Liver (tissue), 10 donors: ENCODE measurements at places on chromosomes 3 and 15. TPM values are rescaled to one million over a fixed set of nuclear protein-coding genes. Genes with fewer than 3 reads are reported as not detected.

Gene DUOX2
- total RNA-seq, result not detected

Gene ZMYND10
- 0.75 TPM for total RNA-seq

Gene ZNF654
- 7.2 TPM for total RNA-seq

Gene MKRN3
- not detected for total RNA-seq

Gene MKRN2OS
- total RNA-seq, result 0.17 TPM

Gene DNAH12
- 0.08 TPM for total RNA-seq

Gene KIF7
- 1.3 TPM for total RNA-seq

Gene HRH1
- 0.33 TPM for total RNA-seq

Gene RBSN
- 18.3 TPM for total RNA-seq

Gene SPSB4
- 1.9 TPM for total RNA-seq

DNA sequence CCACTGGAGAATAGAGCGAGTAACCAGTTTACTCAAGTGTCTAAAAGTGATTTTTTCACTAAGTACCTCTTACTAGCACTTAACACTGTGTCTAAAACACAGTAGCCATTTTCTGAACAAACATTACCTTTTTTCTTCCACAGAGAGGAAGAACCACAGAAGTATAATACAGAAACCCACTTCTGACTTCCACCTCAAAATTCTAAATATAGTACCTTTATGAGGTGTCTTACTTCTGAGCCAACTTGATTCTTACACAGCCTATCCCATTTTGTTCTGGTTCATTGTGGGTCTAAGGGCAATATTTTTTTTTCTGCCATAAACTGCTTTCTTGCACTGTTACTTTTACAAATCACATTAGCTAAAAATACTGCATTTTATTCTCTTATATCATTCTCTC, 821.0 kb downstream of the FHIT start:
- H3K36me3 ChIP-seq, result no peaks in the 10 kb centered on the region
- H3K27me3 ChIP-seq, result no peaks in the 10 kb centered on the region
- no peak overlapping the region for H3K4me3 ChIP-seq

DNA sequence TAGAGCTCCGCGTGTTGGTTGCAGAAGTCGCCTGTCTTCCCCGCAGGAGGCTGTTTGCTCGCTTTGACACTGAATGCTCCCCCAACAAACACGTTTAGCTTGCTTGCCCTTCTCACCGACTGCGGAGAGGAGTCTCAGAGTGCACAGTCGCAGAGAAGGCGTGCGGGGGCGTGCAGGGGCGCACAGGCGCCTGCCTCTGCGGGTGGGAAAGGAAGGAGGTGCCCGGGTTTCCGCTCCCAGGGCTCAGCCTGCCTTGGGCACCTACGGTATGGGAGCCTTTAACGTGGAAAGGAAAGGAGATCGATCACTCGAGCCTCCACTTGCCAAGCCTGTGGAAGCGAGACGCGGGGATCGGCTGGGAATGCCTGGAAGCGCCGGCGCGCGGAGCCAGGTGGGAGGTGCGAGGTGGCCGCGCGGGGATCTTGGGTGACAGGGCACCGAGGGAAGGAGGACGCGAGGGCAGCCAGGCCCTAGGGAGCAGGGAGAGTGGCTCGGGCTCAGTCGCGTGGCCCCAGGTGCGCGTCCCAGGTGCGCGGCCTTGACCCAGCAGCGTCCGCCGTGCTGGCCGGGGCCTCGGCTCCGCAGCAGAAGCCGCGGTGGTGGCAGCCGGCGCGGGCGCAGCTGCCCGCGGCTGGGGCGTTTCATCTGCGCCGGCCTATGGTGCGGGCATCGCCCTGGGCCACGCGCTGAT, at the start of gene FAN1:
Gene FAN1, plus strand, starts transcription at position 419 of the 691 bp plus-strand sequence. CDS start 749 bp downstream, outside the sequence.
- DNase-seq, result peak; percentile 83
- H3K27me3 ChIP-seq, result no peaks in the 10 kb centered on the region

GRCh38 chr15:67472957-67473356, 48.0 kb upstream of the C15orf61 start:
- H3K27me3 ChIP-seq, result no peaks in the 10 kb centered on the region
- no peak overlapping the region for H3K27ac ChIP-seq
- H3K36me3 ChIP-seq, result no peaks in the 10 kb centered on the region
- H3K4me1 ChIP-seq, result no peaks in the 10 kb centered on the region

GRCh38 chr3:15356176-15356575, 23.8 kb upstream of the SH3BP5 start:
- H3K27ac ChIP-seq, result no peak overlapping the region
- no peaks in the 10 kb centered on the region for H3K4me1 ChIP-seq

GRCh38 chr3:168624892-168625448, 529.2 kb upstream of the GOLIM4 start:
- DNase-seq, result no peak
- peaks cover 4% of the 10 kb centered on the region for H3K27me3 ChIP-seq
- H3K4me3 ChIP-seq, result no peak overlapping the region
- H3K27ac ChIP-seq, result no peak overlapping the region
- no peaks in the 10 kb centered on the region for H3K4me1 ChIP-seq
- no peaks in the 10 kb centered on the region for H3K36me3 ChIP-seq

DNA sequence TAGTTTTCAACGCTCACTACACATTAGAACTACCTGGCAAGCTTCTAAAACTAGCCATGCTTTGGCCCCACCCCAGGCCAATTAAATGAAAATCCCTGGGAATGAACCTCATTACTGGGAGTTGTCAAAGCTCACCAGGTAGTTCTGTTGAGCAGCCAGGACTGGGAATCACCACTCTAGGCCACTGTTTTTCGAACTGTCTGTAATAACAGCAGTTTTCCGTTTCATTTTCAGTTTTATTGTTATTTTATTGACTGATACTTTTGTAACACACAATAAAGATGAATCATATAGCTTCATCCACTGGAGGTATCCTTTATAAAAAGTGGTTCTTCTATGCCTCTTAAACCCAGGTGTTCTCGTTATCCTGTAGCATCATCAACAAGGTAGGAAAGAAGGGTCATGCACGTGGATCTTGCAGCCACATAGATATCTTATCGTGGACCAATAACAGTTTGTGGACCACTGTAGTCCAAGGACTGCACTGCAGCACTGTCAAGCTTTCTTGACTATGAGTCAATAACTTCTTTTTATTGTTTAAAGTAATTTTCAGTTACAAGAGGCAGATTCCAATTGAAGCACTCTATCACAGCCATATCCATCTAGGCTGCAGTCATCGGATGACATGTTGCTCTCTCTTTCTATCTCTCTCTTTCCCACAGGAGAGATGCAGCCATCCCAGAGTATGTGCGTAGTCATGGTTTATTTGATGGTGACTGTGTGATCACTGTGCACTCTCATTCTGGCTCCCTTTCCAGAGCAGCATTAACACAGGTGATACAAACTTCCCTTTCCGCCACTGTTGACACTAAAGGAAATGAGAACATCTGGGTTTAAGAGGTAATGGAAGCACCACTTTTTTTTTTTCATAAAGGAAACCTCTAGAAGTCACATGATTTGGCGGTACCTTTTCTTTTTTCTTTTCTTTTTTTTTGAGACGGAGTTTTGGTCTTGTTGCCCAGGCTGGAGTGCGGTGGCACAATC, 39.0 kb upstream of the BLM start:
- H3K4me1 ChIP-seq, result no peaks in the 10 kb centered on the region
- no peak overlapping the region for H3K4me3 ChIP-seq
- no peak for DNase-seq
- no peaks in the 10 kb centered on the region for H3K36me3 ChIP-seq
- no peak overlapping the region for H3K27ac ChIP-seq

DNA sequence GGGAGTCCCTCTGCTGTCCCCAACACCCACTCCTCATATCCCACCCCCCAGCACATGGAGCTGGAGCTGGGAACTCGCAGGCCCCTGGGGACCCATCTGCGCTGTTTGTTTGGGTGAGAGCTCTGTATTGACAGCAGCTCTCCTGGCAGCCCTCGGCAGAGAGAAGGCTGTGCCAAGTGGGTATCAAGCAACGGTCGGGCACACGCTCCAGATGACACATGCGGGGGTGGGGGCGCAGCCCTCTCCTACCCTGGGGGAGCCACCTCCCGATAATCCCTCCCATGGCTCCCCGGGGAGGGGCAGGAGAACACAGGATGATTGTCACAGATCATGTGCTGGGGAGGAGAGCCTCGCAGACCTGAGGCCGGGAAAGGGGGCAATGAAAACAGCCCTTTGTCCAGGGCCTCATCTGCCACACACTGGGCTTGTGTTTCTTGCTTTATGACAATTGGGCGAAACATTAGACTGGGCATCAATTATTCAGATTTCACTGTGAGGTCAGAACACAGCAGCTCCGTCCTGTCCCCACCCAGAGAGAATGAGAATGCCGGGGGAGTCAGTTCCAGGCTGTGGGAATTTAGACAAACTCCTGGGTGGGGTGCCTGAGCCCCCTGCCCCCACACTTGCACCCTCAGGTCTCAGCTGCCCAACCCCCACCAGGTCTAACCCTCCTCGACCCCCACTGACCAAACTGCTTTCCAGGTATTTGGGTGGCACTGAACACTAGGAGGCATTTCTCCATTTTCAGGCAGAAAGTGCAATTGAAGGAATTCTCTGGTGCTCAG, 46.4 kb upstream of the KLF13 start:
- H3K4me1 ChIP-seq, result peaks cover 22% of the 10 kb centered on the region
- H3K4me3 ChIP-seq, result no peak overlapping the region
- peak overlapping the region; percentile 73 for H3K27ac ChIP-seq
- no peaks in the 10 kb centered on the region for H3K27me3 ChIP-seq

DNA sequence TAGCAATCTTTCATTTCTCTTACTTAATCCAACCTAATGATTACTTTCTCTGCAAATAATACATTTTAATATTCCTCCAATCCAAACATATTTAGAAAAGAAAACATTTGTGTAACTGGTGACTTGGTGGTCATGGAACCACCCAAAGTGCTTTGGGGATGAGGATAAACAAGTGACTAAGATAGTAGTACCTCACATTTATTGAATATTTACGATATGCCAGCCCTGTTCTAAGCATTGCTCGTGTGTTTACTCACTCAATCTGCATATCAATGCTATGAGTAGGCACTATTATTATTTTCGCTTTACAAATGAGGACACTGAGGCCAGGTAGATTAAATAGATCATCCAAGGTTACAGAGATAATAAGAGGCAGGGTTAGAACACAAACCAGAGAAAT, 189.5 kb downstream of the SHOX2 start:
- DNase-seq, result no peak
- H3K4me3 ChIP-seq, result no peak overlapping the region
- no peak overlapping the region for H3K27ac ChIP-seq
- H3K36me3 ChIP-seq, result no peaks in the 10 kb centered on the region
- H3K4me1 ChIP-seq, result no peaks in the 10 kb centered on the region

- no peak overlapping the region for H3K4me3 ChIP-seq
- DNase-seq, result no peak
- no peaks in the 10 kb centered on the region for H3K36me3 ChIP-seq
- no peaks in the 10 kb centered on the region for H3K27me3 ChIP-seq
- no peak overlapping the region for H3K27ac ChIP-seq
Measured at GRCh38 chr15:73959801-73960200, 32.3 kb downstream of the STOML1 start.

DNA sequence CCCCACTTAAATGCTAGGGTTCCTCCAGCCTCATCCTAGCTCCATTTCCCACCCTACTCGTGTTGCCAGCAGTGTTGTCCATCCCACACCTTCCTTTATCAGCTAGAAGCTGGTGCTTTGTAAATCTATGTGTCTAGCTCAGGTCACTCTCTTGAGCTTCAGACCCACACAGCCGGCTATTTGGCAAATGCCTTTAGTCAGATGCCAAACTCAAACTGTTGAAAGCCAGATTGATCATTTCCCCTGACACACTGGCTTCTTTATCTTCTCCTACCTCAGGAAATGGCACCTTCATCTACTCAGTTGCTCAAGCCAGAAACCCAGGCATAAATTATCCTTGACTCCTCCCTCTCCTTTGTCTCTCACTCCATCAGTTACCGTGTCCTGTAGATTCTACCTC, 61.5 kb upstream of the TPM1 start:
- no peaks in the 10 kb centered on the region for H3K27me3 ChIP-seq
- H3K4me3 ChIP-seq, result no peak overlapping the region
- DNase-seq, result no peak
- H3K4me1 ChIP-seq, result no peaks in the 10 kb centered on the region
- H3K27ac ChIP-seq, result no peak overlapping the region

GRCh38 chr3:66480666-66481065, 20.2 kb downstream of the LRIG1 start:
- no peak for DNase-seq
- no peak overlapping the region for H3K27ac ChIP-seq
- H3K36me3 ChIP-seq, result no peaks in the 10 kb centered on the region
- peaks cover 47% of the 10 kb centered on the region for H3K4me1 ChIP-seq
- no peak overlapping the region for H3K4me3 ChIP-seq
- H3K27me3 ChIP-seq, result no peaks in the 10 kb centered on the region

DNA sequence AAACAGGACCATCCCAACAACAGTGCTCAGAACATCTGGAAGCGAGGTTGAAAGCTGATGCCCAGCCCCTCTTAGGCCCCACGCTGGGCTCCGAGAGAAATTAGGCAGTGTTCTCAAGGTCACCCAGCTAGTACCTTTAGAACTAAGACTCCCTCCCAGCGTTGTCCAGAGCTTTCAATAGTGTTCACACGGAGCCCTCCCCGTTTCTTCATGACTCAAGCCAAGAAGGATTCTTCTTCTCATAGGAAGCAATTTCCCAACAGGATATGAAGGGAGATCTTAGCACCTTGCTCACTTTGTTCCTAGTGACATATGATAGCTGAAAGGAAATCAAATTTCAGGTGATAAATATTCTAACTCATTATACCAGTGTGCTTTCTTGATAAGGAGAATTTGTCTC, 244.2 kb upstream of the ST8SIA2 start:
- no peak overlapping the region for H3K4me3 ChIP-seq
- no peak for DNase-seq
- no peak overlapping the region for H3K27ac ChIP-seq
- no peaks in the 10 kb centered on the region for H3K4me1 ChIP-seq
- H3K27me3 ChIP-seq, result no peaks in the 10 kb centered on the region

DNA sequence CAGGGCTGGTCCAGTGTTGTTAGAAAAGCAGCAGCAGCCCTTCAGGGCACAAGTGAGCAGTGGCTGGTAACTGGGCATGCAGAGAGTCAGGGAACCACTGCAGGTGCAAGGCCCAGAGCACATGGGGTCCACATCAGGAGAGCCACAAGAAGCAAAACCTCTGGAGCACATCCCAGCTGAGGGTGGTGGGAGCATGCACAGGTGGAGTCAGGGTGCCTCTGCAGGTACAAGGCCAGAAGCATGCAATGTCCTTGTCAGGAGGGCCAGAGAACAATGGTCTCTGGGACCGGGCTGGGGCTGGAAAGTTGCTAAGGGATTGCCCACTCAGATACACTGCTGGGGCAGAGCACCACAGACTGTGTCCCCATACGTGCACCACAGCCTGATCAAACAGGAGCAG, 226.1 kb upstream of the UBE2E2 start:
- no peak overlapping the region for H3K4me3 ChIP-seq
- no peaks in the 10 kb centered on the region for H3K4me1 ChIP-seq
- no peaks in the 10 kb centered on the region for H3K27me3 ChIP-seq

GRCh38 chr15:60605879-60606307, 127.0 kb upstream of the ICE2 start:
- no peak overlapping the region for H3K27ac ChIP-seq
- H3K4me1 ChIP-seq, result peaks cover 10% of the 10 kb centered on the region
- H3K4me3 ChIP-seq, result no peak overlapping the region
- DNase-seq, result no peak
- H3K27me3 ChIP-seq, result no peaks in the 10 kb centered on the region

DNA sequence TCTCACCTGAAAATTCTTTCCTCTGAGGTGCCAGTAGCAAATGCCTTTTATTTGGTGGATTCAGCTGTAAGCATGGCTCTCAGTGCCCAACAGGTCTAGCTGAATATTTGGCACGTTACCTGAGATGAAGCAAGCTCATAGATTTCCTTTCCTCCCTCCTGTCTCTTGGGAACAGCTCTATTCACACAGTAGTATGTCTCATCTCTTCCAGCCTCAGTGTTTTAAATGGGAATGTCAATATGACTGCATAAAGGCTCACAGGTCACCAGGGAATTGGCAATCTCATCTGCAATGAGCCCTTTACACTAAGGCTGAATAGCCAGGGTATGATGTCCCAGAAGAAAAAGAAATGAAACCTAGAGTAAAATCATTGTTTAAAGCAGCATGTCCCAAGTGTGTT, 733.5 kb downstream of the NTRK3 start:
- H3K4me1 ChIP-seq, result no peaks in the 10 kb centered on the region
- no peaks in the 10 kb centered on the region for H3K27me3 ChIP-seq
- H3K27ac ChIP-seq, result no peak overlapping the region
- no peaks in the 10 kb centered on the region for H3K36me3 ChIP-seq
